ENCODE measurements at places on chromosomes 3 and 15.

- no peak for DNase-seq
Observed at GRCh38 chr15:64987136-64987535, 2.6 kb downstream of the SPG21 start.

- DNase-seq = no peak
Observed at GRCh38 chr3:191761906-191762305, 300.9 kb downstream of the PYDC2 start.

GRCh38 chr3:157414861-157415260 is 21.8 kb upstream of the PTX3 start:
- no peak for DNase-seq

DNA sequence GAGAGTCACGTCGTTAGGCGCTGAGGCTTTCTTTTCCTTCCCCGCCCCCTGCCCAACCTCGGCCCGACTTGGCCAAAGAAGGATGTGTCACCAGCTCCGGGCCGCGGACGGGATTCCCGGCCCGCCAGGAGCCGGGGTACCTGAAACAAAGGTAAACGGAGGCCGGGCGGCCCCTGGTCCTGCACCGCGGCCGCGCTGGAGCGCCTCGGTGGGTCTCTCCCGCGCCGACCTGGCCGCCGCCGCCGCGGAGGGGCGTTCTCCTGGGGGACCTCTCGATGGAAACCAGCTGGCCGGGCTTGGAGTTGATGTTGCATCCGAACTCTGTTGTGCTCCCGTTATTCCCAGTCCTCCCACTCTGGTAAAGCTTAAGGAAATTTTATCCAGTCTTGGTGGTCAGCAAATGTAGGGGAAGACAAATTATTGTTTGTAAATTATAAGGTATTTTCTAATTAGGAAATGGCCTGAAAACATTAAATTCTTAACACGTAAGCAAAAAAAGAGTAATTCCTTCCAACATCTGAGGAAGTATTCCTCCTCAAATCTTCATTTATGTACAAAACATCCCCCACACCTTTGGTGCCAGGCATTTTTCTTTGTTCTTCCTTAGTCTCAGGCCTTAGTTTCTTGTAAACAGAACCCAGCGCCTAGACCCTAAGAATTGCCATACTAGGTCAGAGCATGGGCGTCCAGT is 888 bp downstream of the PPP2R3A start:
- no peak for DNase-seq

DNA sequence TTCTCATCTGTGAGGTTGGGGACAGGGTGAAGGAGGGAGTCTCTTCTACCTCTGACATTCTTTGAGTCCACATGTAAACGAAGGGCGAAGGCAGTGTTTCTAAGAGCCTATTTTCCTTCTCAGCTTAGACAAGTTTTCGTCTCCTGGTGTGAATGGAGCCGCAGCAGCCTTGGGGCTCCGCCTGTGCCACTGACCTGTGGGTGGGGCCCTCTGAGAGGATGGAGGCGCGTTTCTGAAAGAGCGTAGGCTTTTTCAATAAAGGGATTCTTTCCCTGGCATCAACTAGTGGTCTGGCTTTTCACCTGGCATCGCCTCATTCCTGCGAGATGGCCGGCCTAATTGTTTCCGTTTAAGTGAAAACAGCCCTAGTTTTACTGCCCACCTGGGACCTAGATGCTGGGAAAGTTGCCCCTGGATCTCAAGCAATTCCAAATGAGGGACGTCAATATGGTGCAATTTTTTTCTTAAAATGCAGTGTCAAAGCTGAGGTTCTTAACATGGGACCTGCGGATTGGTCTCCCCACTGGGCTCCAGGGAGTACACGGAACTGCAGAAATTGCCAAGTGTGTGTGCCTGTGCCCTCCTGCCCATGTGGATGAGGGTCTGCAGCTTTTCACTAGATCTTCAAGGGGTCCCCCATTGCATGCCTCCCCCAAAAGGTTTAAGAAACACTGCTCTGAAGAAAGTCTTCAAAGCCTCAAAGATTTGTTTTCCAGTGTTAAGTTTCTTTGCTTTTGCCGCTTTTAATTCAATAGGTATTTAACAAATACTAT is 958 bp downstream of the GLDN start:
- no peak for DNase-seq

GRCh38 chr3:12336099-12336498 is 47.2 kb downstream of the PPARG start:
- no peak for DNase-seq

DNA sequence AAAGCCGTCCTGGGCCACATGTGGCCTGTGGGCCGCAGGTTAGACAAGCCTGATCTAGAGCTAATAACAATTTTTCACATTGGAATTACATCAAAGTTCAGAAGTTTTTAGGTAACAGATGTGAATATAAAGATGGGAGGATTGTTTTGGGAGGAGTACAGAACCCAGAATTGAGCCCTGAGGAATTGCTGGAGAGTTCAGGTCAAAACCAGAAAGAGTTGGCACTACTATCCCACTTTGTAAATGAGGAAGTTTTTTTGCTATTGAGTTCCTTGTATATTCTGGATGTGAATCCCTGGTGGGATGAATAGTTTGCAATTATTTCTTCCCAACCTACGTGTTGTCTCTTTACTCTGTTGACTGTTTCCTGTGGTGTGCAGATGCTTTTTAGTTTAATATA is 109.5 kb upstream of the LIPC start:
- no peak for DNase-seq

GRCh38 chr3:63867225-63867624 is 3.6 kb downstream of the ATXN7 start:
- DNase-seq = no peak

- DNase-seq = no peak
Observed at GRCh38 chr15:88506628-88507027, 39.1 kb downstream of the MRPS11 start.

DNA sequence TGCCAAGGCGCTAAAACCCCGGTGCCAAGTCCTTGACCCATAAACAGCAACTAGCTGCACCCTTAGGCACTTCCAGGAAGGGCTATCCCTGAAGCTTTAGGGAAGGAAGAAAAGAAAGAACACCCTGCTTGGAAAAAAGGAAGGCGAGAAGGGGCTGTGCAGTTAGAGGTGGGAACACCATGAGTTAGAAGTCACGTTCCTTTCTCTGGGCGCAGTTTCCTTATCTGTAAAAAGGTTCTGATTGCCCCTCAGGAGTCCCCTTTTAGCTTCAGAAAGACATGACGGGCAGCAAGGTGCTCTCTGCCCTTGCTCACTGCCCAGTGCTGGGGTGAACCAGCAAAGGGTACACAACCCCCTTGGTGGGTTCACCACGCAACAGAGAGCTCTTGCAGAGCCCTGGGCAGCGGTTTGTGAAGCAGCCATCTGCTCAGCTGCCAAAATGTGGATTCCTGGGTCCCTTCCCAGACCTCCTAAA is 798 bp downstream of the GCHFR start:
- peak; percentile 37 for DNase-seq

DNA sequence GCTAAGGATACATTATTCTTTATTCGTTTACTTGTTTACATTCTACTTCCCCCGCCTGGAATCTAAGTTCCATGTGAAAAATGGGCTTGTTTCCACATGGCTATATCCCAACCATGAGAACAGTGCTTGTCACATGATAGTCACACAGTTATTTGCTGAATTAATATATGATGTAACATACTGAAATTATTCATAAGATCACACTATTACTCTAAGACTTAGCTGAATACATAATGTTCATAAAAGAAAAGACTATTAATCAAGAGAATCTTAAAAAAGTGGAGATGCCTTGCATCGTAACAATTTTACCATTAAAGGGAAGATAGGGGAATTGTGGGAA is 6.5 kb downstream of the PBRM1 start:
- DNase-seq = no peak

GRCh38 chr3:142925140-142925539 is 36.3 kb upstream of the PCOLCE2 start:
- no peak for DNase-seq
